ENCODE measurements at places on chromosomes 16 and 17.
A peak's percentile ranks its signal among the peaks of the same experiment; 100 is the strongest.

- no peak overlapping the region for H3K27ac ChIP-seq
- no peak for DNase-seq
- H3K4me1 ChIP-seq: peaks cover 7% of the 10 kb centered on the region
These were observed 15.2 kb downstream of the CHMP6 start for GRCh38 chr17:81006891-81007290.

GRCh38 chr17:79539944-79540705, 70.7 kb downstream of the RBFOX3 start:
- DNase-seq: no peak
- H3K4me3 ChIP-seq: no peak overlapping the region
- no peaks in the 10 kb centered on the region for H3K27me3 ChIP-seq
- H3K4me1 ChIP-seq: peaks cover 6% of the 10 kb centered on the region

DNA sequence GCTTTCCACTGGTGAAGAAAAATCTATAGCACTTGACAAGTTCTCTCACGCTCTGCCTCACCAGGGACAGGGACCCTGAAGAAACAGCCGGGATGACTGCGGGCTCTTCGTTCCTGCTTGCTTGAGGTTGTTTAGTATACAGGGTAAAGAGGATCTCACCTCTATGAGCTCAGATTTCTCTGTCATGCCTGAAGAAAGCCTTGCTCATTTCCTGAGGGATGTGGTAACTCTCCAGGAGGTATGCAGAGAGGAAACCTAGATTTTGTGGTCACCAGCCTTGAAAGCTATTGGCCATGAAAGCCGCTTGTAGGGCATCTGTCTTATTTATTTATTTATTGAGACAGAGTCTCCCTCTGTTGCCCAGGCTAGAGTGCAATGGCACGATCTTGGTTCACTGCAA, 23.2 kb downstream of the USP43 start:
- H3K27ac ChIP-seq: no peak overlapping the region
- H3K36me3 ChIP-seq: no peaks in the 10 kb centered on the region
- DNase-seq: no peak
- H3K4me1 ChIP-seq: no peaks in the 10 kb centered on the region
- no peak overlapping the region for H3K4me3 ChIP-seq

- no peaks in the 10 kb centered on the region for H3K36me3 ChIP-seq
- H3K27me3 ChIP-seq: no peaks in the 10 kb centered on the region
- no peaks in the 10 kb centered on the region for H3K4me1 ChIP-seq
- no peak overlapping the region for H3K4me3 ChIP-seq
- DNase-seq: no peak
- H3K27ac ChIP-seq: no peak overlapping the region
These were observed 43.3 kb downstream of the SALL1 start for GRCh38 chr16:51107742-51108141.

DNA sequence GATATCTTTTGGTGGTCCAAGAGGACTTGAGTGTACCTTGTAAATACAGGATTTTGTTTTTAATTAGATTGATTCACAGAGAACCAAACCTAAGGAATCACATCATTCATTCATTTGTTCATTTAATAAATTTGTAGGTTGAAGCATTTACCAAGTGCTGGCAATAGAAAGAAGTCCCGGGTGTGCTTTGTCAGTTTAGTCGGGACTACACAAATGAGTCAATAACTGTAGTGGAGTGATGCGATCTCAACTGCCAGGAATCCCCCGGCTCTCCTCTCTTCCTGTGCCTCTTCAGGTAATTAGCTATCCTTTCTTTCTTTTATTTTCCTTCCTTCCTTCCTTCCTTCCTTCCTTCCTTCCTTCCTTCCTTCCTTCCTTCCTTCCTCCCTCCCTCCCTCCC, 1.4 kb upstream of the WWOX start:
- no peak for DNase-seq
- H3K36me3 ChIP-seq: no peaks in the 10 kb centered on the region
- H3K27ac ChIP-seq: no peak overlapping the region
- no peaks in the 10 kb centered on the region for H3K27me3 ChIP-seq
- H3K4me3 ChIP-seq: no peak overlapping the region
- peaks cover 7% of the 10 kb centered on the region for H3K4me1 ChIP-seq

- H3K4me3 ChIP-seq: no peak overlapping the region
- H3K27ac ChIP-seq: no peak overlapping the region
- H3K27me3 ChIP-seq: no peaks in the 10 kb centered on the region
- no peaks in the 10 kb centered on the region for H3K4me1 ChIP-seq
These were observed 26.4 kb upstream of the LONP2 start for GRCh38 chr16:48217708-48218107.

GRCh38 chr17:37830151-37830993, 85.5 kb upstream of the HNF1B start:
- no peak overlapping the region for H3K27ac ChIP-seq
- DNase-seq: no peak
- H3K4me1 ChIP-seq: no peaks in the 10 kb centered on the region
- H3K27me3 ChIP-seq: no peaks in the 10 kb centered on the region
- H3K4me3 ChIP-seq: no peak overlapping the region

- no peaks in the 10 kb centered on the region for H3K27me3 ChIP-seq
- no peak overlapping the region for H3K27ac ChIP-seq
- H3K4me3 ChIP-seq: no peak overlapping the region
- no peaks in the 10 kb centered on the region for H3K36me3 ChIP-seq
- no peak for DNase-seq
These were observed 28.3 kb upstream of the TEX2 start for GRCh38 chr17:64291268-64291851.

DNA sequence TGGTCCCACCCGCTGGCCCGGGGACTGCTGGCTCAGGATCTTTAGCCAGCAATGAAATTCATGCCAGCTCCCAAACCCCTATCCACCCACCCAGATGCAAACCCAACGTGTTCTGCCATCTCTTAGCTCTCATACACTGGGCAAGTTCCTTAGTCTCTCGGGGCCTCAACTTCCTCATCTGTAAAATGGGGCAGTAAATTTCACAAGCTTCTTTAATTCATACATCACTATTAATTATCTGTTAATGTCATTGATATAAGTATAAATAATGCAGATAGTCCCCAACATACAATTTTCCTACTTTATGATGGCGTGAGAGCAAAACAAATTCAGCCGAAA, 398.7 kb downstream of the SOX9 start:
- H3K36me3 ChIP-seq: no peaks in the 10 kb centered on the region
- no peaks in the 10 kb centered on the region for H3K27me3 ChIP-seq
- H3K4me3 ChIP-seq: no peak overlapping the region
- H3K4me1 ChIP-seq: peaks cover 13% of the 10 kb centered on the region
- DNase-seq: no peak

GRCh38 chr17:51946311-51946710, 212.2 kb downstream of the CA10 start:
- H3K4me1 ChIP-seq: no peaks in the 10 kb centered on the region
- H3K36me3 ChIP-seq: no peaks in the 10 kb centered on the region
- no peak overlapping the region for H3K4me3 ChIP-seq
- no peak overlapping the region for H3K27ac ChIP-seq

- DNase-seq: no peak
- no peak overlapping the region for H3K4me3 ChIP-seq
- H3K36me3 ChIP-seq: no peaks in the 10 kb centered on the region
- no peaks in the 10 kb centered on the region for H3K27me3 ChIP-seq
These were observed 18.4 kb downstream of the ABCA9 start for GRCh38 chr17:69042308-69042707.

DNA sequence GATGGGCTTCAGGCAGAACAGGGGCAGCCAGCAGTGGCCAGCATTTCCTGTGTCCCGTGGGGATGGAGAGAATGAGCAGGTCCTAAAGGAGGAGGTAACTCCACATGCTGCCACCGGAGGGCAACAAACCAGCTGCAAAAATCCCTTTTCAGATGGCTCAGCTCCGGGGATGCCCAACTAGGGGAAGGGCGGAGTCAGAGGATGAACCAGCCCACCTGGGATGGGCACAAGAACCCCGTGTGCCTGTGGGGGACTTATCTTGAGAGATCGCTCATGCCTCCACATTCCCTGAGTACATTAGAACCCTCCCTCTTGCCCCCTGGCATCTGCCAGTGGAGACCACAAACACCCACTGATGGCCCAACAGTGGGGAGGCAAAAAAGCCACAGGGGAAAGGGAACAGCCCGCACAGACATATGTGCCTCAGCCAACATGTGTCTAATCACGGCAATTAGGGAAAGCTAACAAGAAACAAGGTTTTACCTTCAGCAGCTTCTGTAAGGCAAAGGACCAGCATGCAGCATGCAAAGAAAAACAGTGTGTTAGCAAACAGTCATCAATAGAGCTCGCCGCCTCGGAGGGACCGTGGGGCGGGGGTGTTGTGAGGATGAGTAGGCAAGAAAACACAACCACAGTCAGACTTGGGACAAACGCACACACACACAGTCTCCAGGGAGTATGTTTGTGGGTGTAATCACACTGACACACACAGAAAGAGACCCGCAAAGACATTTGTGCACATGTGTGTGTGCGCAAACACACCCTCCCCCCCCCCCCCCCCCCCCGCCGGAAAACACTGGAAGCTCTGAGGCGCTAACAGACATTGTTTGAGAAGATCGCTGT, 64.0 kb downstream of the MYO18A start:
- peaks cover 56% of the 10 kb centered on the region for H3K36me3 ChIP-seq
- H3K27ac ChIP-seq: no peak overlapping the region
- no peak overlapping the region for H3K4me3 ChIP-seq
- peaks cover 18% of the 10 kb centered on the region for H3K4me1 ChIP-seq

DNA sequence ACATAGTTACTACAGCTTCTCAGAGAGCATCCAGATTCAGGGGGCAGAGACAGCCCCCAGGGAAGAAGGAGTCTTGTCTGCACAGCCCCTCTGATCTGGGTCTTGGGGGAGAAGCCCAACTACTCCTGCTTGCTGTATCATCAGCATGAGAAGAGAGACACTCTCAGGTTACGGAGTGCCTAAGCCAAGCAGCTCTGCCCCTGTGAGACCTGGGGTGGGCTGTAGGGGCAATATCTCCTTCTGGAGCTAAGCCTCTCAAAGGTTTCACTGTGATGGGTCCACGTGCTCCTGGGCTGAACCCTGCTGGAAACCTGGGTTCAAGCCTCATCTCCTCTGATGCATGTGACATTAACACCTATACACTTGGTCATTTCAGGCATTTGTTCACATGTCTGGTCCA, 123.2 kb downstream of the CPPED1 start:
- no peaks in the 10 kb centered on the region for H3K4me1 ChIP-seq
- no peaks in the 10 kb centered on the region for H3K27me3 ChIP-seq
- no peak for DNase-seq
- H3K27ac ChIP-seq: no peak overlapping the region
- H3K36me3 ChIP-seq: no peaks in the 10 kb centered on the region

DNA sequence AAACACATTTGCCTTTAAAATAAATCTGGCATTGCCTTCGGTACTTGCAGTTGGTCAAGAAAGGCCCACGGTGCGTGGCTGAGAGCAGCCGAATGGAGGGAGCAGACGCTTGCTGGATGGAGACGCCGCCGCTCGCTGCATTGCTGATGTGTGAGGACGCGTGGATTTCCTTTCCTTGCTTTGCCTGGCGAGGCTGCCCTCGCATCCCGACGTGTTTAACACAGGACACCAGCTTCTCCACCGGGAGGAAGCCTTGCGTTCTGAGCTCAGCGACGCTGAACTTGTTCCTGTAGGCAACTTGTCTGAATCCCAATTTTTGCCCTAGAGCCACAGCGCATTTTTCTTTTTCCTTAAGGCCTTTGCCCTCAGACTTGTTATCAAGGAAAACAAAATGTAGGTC, 45.8 kb downstream of the COX4I1 start:
- no peaks in the 10 kb centered on the region for H3K4me1 ChIP-seq
- H3K4me3 ChIP-seq: no peak overlapping the region
- no peak overlapping the region for H3K27ac ChIP-seq
- DNase-seq: no peak

GRCh38 chr16:72226136-72226535, 54.2 kb upstream of the PMFBP1 start:
- H3K27me3 ChIP-seq: no peaks in the 10 kb centered on the region
- H3K4me1 ChIP-seq: no peaks in the 10 kb centered on the region
- no peak overlapping the region for H3K27ac ChIP-seq
- no peak overlapping the region for H3K4me3 ChIP-seq
- no peak for DNase-seq
- no peaks in the 10 kb centered on the region for H3K36me3 ChIP-seq

GRCh38 chr17:77444628-77444983, 303.8 kb downstream of the SEC14L1 start:
- H3K27ac ChIP-seq: no peak overlapping the region
- no peaks in the 10 kb centered on the region for H3K27me3 ChIP-seq
- DNase-seq: no peak
- no peak overlapping the region for H3K4me3 ChIP-seq
- peaks cover 24% of the 10 kb centered on the region for H3K4me1 ChIP-seq
- peaks cover 2% of the 10 kb centered on the region for H3K36me3 ChIP-seq

- no peak for DNase-seq
- H3K4me3 ChIP-seq: peak overlapping the region; percentile 94
- H3K27me3 ChIP-seq: no peaks in the 10 kb centered on the region
- no peaks in the 10 kb centered on the region for H3K36me3 ChIP-seq
These were observed 21.9 kb downstream of the GJD3 start for GRCh38 chr17:40342504-40343218.

DNA sequence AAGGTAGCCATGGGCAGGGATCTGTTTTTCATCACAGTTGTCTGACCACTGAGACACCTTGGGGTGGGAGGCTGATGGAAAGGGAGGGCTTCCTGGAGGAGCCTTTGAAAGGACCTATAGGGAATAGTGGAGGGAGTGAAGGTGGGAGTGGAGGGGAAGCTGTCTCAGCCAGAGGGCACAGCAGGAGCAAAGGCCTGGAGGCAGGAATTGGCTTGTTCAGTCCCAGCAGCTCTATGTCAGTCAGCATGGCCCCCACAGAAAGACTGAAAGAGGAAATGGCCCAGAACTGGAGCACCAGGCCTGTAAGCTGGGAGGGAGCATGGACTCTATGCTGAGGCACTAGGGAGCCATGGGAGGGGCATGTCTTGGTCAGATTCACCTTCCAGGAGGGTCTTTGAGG, 12.8 kb upstream of the CBFB start:
- H3K27ac ChIP-seq: no peak overlapping the region
- H3K36me3 ChIP-seq: no peaks in the 10 kb centered on the region
- DNase-seq: no peak
- H3K27me3 ChIP-seq: no peaks in the 10 kb centered on the region
- peaks cover 10% of the 10 kb centered on the region for H3K4me1 ChIP-seq
- no peak overlapping the region for H3K4me3 ChIP-seq

- no peaks in the 10 kb centered on the region for H3K27me3 ChIP-seq
- no peaks in the 10 kb centered on the region for H3K4me1 ChIP-seq
- no peaks in the 10 kb centered on the region for H3K36me3 ChIP-seq
- no peak overlapping the region for H3K4me3 ChIP-seq
These were observed 16.5 kb downstream of the CD300LB start for GRCh38 chr17:74514632-74515334.

All from thoracic aorta (tissue), 2 donors.